C1 segment of cervical spinal cord (tissue), 14 donors: ENCODE measurements at places on chromosomes 11 and 22.

DNA sequence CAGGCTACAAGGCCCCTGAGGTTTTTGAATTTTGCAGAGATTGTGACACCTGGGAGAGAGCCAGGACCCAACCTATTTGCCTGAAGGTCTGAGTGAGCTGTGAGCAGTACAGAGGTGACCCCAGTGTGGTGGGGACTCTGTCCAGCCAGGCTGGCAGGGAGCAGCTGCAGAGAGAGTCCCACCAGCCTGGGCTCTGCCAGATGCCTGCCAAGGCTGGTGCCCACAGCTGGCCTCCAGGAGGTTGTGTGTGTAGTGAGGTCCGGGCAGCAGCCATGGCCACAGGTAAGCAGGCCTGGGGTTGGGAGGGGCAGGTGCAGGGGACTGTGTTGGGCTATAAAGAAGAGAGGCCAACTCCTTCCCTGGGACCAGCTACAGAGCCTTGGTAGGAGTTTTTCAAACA is 144.8 kb downstream of the CRYBB2 start:
- DNase-seq = no peak

DNA sequence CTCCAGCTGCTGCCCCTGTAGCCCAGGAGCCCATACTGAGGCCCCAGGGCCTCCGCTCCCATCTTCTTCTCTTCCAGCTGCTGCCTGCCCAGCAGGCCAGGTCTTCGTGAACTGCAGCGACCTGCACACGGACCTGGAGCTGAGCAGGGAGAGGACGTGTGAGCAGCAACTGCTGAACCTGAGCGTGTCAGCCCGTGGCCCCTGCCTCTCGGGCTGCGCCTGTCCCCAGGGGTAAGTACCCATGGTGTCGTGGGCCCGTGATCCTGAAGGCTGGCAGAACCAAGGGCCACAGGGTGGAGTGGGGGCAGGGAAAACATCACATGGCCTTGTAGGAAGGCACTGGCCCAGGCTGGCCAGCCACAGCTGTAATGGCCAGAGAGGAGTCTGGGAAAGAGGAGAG is 31.2 kb downstream of the OTOG start:
- no peak for DNase-seq

- no peak for DNase-seq
These were observed 24.8 kb upstream of the ADORA2A start for GRCh38 chr22:24402460-24403192.

GRCh38 chr11:122044086-122044485 is 71.9 kb downstream of the BLID start:
- DNase-seq = no peak
